ENCODE measurements at places on chromosomes 3 and 15.

GRCh38 chr3:23440416-23441294, 237.5 kb downstream of the UBE2E2 start:
- DNase-seq, result no peak

- no peak for DNase-seq
Measured at GRCh38 chr15:68045289-68046265, 8.5 kb upstream of the PIAS1 start.

DNA sequence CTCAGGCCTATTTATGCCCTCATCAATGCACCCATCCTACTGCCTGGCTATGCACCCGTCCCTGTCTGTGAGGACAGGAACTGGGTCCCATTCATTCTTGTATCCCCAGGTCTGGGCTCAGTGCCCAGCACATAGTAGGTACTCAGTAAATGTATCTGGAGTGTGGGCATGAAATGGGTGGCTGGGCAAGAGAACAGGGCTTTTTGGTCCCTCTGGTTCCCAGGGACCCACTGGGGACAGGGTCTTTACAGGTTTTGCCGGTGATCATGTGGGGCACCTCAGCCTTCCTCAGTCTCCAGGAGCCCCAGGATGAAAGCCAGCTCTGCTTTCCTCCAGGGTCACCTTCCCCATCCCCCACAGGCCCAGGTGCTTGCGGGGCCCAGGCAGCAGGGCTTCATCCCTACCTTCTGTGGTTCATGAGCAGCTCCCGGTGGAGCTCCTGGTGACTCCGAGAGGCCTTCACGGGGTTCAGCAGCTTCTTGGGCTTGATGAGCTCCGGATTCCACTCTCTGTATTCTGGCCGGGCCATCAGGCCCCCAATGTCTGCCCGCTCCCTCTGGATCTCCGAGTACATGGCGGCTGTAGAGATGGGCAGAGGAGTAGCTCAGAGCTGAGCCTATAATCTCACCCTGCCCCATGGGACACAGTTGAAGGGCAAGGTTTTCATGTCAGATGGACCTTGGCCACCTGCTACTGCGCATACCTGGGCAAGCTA, 7.7 kb downstream of the FAM107A start:
- no peak for DNase-seq

DNA sequence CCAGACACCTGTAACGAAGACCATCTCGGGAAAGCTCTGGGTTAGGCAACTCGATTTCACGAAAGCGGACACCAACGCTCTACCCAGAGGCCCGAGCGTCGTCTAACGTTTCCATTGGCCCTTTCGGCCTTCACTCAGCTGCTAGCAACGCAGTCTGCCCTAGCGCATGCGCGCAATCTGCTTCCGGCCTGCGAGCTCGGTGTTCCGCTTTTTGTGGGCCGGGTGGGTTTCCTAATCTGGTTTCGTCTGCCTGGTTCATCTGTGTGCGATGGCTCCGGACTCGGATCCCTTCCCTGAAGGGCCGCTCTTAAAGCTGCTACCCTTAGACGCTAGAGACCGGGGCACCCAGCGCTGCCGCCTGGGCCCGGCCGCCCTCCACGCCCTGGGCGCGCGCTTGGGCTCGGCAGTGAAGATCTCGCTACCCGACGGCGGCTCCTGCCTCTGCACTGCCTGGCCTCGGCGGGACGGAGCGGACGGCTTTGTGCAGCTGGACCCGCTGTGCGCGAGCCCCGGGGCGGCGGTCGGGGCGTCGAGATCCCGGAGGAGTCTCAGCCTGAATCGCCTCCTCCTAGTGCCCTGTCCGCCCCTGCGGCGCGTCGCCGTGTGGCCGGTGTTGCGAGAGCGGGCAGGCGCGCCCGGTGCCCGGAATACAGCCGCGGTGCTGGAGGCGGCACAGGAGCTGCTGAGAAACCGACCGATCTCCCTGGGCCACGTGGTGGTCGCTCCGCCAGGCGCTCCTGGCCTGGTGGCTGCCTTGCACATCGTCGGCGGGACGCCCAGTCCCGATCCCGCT, 24.0 kb upstream of the GATM start:
- peak; percentile 93 for DNase-seq

DNA sequence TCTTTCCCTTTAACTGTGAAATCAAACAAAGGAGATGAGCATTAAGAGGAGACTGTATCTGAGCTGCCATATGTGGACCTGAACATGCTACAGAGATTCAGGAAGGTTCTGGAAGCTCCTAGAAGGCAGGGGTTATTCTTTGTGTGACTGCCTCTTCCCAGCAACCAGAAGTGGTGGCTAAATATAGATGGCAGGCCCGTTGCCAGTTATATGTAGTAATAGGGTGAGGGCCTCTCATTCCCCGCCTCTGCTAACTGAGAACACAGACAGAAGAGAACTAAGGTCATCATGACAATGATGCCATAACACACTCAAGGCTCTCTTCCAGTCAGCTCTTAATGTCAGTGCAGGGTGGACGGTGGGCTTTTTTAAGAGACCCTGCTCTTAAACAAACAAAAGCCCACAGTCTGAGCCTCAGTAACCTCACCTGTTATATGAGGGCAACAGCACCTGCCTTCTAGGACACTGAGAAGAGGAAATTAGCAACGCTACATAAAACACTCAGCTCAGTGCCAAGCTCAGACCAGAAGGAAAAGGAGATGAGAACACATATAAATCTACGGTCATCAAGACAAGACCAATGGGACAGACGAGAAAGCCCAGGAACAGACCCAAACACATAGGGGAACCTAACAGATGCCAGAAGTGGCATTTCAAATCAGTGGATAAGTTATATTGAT, 22.3 kb downstream of the CFAP92 start:
- DNase-seq, result no peak

GRCh38 chr3:58769065-58769464, 102.5 kb upstream of the FAM3D start:
- no peak for DNase-seq

DNA sequence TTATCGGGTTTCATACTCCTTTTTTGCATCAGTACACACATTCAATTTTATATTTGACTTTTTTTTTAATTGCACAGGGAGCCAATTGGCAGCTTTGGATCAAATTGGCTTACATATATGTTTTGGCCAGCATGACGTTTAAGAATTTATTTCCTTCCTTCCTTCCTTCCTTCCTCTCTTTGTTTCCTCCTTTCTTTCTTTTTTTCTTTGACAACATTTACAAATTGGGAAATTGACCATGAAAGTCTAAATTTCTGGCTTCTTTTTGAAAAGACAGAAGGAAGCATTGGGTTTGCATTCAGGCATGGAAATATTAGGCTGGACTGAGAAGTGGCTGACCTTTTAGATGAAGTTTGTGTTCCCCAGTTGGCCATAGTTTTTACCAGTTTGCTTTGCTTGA, 103.4 kb upstream of the IGSF10 start:
- DNase-seq, result no peak

GRCh38 chr3:7290077-7290825, 429.3 kb downstream of the GRM7 start:
- no peak for DNase-seq

- DNase-seq, result no peak
Measured at GRCh38 chr3:52447512-52448355, 2.8 kb upstream of the SEMA3G start.

DNA sequence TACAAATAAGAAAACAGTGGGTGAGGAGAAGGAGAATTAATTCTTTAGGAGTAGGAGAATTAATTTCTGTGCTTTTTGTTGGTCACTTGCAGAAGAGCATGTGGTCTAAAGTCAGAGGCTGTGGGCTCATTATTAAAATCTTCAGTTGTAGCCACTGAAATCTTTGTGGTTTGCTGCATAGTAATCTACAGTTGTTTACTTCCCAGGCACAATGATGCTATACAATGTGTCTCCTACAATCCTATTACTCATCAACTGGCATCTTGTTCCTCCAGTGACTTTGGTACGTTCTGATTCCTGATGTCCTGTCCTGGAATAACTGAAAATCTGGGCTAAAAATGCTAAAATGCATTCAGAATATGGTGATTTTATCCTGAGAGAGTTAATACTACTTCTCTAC, 21.0 kb downstream of the IFT122 start:
- no peak for DNase-seq

DNA sequence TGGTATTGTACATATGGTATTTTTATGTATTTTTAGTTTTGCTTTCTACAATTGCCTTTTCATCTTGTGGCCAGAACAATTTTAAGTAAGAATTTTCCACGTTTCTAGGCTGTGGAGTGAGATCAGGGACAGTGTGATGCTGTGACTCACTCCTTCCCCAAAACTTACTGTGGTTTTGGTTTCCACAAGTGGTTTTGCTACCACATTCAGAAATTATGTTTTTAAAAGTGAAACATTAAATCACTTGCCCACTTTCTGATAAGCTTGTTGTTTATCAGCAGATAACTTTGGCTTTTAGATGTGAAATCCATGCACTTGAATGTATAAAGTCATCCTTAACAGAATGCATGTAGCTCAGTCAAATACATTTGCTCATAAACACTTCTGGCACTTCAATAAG, 192.2 kb upstream of the THRB start:
- DNase-seq, result no peak

- no peak for DNase-seq
Measured at GRCh38 chr3:50423543-50423942, 64.2 kb upstream of the TMEM115 start.

DNA sequence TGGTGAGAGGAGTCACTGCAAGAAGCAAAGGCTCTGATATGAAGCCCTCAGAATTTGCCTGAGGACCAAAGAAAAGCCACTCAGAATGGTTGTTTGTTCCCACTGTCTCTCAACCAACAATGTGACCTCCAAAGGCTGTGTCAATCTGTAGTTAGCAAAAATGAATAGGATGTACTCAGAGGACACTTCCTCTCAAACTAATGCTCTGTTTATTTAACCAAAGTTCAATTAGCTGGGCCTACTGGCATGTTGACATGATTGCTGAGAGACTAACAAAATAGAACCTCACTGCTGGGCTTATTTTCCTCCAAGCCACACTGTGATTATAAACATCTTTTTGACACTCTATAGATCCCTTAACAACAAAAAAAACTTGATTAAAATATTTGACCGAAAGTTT, 522.5 kb downstream of the OCA2 start:
- no peak for DNase-seq

DNA sequence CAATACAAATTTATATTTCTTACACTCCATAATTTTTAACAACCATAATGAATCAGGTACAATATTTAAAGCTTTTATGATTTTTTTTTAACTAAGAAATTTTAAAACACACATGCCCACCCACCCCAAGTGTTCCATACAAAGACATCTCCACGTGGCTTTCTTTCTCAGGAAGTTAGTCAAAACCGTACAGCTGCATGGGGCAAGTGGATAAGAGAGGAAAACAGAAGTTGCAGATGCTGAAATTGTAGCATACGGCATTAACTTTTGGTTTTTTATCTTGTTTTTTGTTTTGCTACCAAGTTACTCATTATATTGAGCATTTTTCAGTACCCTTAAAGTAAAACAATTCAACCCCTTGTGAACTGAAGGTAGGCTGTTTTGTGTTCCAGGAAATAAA, 14.8 kb downstream of the GNB4 start:
- DNase-seq, result no peak

DNA sequence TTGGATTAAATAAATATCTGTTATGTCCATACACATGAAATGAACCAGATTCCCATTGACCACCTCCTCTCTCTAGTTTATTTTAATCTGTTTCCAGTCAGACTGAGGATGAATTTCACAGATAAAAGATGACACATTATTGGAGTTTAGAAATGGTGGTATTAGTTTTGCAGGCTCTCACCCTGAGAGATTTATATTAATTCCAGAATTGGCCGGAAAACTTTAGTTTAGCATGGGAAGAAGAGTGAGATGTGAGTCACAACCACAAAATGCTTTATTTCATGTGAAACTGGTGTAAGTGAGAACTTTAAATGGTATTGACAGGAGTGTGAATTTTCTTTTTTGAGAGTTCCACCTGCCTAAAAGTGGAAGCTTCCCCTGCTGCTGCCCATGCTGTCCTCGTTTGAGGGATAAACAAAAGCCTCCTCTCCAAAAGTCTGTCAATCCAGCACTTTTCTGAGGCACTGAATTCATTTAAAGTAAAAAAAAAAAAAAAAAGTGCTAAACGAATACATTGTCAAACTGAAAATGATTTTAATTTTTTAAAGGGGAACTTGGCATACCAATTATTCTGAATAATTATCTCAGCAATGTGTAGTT, 65.1 kb upstream of the EPHA3 start:
- DNase-seq, result no peak

DNA sequence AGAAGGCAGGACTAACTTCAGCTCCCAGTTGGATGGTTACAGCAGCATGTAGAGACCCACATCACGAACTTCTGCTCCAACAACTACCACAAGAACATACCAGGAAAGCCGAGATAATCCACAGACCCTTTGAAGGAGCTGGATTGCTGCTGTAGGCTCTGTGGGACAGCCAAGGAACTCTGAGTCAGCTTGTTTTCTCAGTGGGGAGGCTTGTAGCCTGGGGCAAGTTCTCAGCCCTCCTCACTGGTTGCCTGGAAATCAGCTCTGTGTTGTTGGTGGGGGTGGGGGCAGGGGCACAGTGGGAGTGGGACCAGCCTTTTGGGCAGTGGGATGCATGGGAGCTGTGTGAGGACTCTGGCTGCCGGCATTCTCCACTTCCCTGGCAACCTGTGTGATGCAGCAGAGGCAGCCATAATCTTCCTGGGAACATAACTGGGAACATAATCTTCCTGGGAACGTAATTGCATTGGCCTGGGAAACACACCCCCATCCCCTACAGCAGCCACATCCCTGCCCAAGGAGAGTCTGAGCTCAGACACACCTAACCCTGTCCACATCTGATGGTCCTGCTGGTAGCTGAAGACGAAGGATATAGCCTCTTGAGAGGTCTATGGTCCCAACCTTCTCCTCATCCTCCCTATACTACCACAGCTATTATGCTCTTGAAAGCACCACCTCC, 153.1 kb downstream of the PEAK1 start:
- DNase-seq, result no peak

GRCh38 chr15:83960192-83960829, 275.3 kb upstream of the GOLGA6L4 start:
- DNase-seq, result no peak

DNA sequence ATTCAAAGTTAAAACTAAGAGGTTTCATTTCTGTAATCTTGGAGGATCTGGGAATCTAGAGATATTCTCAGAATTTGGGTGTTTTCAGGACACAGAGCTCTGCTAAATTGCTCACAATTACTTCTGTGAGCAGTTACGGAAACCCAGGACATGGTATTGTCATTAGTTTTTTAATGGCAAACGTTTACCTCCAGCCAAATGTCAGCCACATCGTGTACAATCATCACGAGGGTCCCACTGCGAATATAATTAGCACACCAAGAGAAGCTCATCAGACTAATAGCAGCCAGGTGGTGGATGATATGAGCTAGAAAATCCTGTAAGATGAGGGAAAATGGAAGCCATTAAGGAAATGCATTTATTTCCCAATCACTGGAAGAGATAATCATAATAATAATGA, 56.0 kb downstream of the CERS3 start:
- DNase-seq, result no peak

Data from NCI-H446 treated with DMSO at 0.1 percent for 48 hours (cell line).